Kidney (tissue), 22 donors: ENCODE measurements at places on chromosomes 13 and 19. TPM values are rescaled to one million over a fixed set of nuclear protein-coding genes. Genes with fewer than 3 reads are reported as not detected.

GRCh38 chr13:108981407-108981806 is 352.0 kb downstream of the MYO16 start:
- no peak for DNase-seq
- H3K4me1 ChIP-seq = no peaks in the 10 kb centered on the region
- H3K27me3 ChIP-seq = no peaks in the 10 kb centered on the region
- H3K27ac ChIP-seq = no peak overlapping the region

DNA sequence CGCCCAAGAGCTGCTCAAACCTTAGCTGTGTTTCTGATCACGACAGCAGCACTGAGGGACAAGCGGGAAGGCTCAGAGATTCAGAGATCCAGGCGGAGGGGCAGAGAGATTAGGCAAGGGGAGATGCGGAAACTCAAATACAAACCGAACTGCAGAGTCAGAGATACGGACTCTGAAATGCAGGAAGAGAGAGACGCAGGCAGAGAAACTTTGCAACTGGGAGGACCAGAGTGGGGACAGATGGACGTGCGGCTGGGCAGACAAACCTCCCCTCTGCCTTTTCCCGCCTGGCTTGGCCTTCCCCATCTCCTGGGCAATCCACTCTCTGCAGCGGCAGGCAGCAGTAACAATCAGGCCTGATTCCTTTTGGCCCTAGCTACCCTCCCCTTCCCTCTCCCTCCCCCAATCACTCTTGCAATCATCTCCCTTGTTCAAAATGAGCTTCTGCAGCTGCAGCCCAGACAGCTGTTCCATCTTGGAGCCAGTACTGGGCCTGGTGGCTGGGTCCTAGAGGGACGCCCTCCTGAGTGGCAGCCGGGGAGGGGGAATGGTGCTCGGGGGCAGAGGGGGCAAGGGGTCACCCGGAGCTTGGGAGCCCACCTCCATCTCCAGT is 29.7 kb downstream of the OLFM2 start:
- no peak overlapping the region for H3K27ac ChIP-seq
- DNase-seq = no peak
- H3K4me1 ChIP-seq = no peaks in the 10 kb centered on the region
- H3K27me3 ChIP-seq = peaks cover 3% of the 10 kb centered on the region

DNA sequence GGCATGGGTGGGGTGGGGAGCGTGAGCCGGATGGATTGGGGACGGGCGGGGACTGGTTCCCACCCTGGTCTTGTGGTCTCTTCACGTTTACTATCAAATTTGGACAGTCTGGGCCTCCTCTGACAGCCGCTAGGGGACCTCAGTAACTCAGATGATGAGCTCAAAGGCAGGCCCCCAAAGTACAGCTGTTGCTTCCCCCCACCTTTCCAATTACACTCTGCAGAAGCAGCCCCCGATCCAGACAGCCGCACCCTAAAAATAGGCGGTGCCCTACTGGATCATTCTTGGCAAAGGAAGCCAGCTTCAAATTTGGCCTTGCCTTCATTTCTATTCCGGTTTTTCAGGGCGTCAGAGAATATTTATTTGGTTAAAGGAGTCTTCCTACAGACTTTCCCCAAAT is 1.9 kb upstream of the FOXO1 start:
- H3K4me3 ChIP-seq = no peak overlapping the region
- no peak for DNase-seq
- no peak overlapping the region for H3K27ac ChIP-seq

DNA sequence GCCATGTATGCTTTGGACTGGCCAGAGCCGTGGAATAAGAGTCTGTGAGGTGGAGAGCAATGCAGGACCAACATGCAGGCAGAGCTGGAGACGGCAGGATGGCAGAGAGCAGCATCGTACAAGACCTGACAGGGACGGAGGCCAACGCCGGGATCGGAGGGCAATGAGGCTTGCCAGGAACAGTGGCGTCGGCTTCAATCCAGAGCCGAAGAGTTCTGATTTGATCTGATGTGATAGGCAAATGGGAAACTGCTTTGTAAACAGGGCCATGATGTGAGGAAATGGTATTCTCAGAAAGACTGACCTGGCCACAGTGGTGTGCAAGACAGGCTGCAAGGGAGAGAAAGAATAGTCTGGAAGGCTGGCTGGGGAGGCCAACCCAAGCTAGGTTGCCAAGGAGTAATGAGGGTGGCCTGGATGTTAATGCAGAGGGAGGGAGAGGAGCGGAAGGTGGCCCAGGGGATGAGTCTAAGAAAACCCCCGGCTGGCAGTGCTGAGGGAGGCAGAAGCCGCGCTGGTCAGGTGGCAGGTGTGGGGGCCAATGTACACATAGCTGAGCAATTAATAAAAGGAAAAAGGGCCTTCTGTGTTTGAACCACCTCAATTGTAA is 26.7 kb downstream of the RCBTB2 start:
- no peaks in the 10 kb centered on the region for H3K27me3 ChIP-seq
- H3K4me3 ChIP-seq = no peak overlapping the region
- H3K27ac ChIP-seq = peak overlapping the region; percentile 71
- no peak for DNase-seq

Gene KLK14
- 0.22 TPM for total RNA-seq

Gene GSX1
- not detected for total RNA-seq

DNA sequence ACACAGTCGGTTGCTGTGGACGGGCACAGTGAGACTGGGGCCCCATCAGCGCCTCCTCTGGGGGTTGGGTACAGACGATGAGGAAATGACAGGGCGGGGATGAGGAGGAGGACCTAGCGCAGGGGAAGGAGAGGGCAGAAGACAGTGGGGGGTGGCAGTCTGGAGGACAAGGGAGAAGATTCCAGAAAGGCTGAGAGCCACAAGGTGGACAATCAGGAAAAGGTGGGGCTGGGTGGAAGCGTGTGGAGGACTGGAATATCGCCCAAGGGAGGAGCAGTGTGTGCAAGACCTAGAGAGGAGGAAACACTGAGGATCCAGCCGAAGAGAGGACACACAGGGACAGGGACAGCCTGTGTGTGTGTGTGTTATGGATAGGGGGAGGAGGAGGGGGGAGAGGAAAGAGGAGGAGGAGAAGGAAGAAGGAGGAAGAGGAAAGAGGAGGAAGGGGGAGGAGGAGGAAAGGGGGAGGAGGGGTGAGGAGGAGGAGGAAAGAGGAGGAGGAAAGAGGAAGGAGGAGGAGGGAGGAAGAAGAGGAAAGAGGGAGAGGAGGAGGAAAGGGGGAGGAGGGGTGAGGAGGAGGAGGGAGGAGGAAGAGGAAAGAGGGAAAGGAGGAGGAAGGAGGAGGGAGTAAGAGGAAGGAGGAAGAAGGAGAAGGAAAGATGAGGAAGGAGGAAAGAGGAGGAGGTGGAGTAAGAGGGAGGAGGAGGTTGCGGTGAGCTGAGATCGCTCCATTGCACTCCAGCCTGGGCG is 15.8 kb upstream of the GARIN5A start:
- no peak overlapping the region for H3K4me3 ChIP-seq
- no peak overlapping the region for H3K27ac ChIP-seq
- no peaks in the 10 kb centered on the region for H3K36me3 ChIP-seq
- no peaks in the 10 kb centered on the region for H3K4me1 ChIP-seq
- H3K27me3 ChIP-seq = peaks cover 7% of the 10 kb centered on the region

- peak overlapping the region; percentile 50 for H3K27ac ChIP-seq
- peaks cover 7% of the 10 kb centered on the region for H3K4me1 ChIP-seq
- peak overlapping the region; percentile 59 for H3K4me3 ChIP-seq
- no peak for DNase-seq
- no peaks in the 10 kb centered on the region for H3K27me3 ChIP-seq
Observed at GRCh38 chr19:42242069-42242511, 312 bp downstream of the GSK3A start.

Gene BRSK1
- total RNA-seq = 6.5 TPM

- no peaks in the 10 kb centered on the region for H3K27me3 ChIP-seq
- H3K36me3 ChIP-seq = no peaks in the 10 kb centered on the region
- no peak for DNase-seq
- peaks cover 9% of the 10 kb centered on the region for H3K4me1 ChIP-seq
Observed at GRCh38 chr13:32734511-32734910, 148.3 kb downstream of the PDS5B start.

Gene ELSPBP1
- not detected for total RNA-seq
